ENCODE measurements at places on chromosomes 4 and X.

GRCh38 chr4:154081391-154081790 is 292.5 kb upstream of the SFRP2 start:
- DNase-seq = no peak

- no peak for DNase-seq
Observed at GRCh38 chr4:22473268-22473667, 42.6 kb downstream of the ADGRA3 start.

DNA sequence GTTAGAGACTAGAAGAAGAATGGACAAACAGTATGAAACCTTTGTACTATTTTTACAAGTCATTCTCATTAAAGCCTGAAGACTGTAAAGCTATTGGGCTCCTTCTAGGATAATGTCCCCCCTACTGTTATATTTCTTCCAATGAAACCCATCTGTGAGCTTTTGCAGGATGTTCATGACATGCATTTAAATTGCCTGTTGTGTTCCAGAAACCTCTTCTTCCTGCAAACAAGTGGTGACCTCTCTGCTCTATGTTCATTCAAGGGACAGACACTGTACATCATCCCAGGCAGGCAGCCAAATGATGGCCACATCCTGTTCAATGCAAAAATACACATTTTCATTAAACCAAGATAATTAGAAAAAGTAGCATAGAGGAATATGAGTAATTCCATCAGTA is 128.0 kb downstream of the C4orf33 start:
- no peak for DNase-seq

DNA sequence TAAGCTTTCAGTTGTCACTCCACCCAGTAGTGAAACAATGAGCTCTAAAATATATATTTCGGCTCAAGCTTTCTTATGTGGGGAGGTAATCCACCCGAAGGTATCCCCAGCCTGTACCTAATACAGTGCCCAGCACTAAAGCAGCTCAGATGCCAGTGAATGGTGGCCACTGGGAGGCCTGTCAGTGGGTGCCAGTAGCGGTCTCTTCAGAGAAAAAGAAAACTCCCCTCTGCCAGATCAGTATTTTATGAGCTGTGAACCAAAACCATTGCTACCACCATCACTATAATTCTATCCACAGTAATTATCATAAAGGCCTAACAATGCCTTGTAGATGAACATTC is 835 bp upstream of the NFKB1 start:
- no peak for DNase-seq
